ENCODE measurements at places on chromosomes 5 and 9.

GRCh38 chr5:10691826-10692785, 68.9 kb downstream of the DAP start:
- no peak for DNase-seq

- no peak for DNase-seq
These were observed 4.9 kb downstream of the MARCHF3 start for GRCh38 chr5:127025467-127025866.

GRCh38 chr5:172133359-172134029, 54.5 kb downstream of the STK10 start:
- DNase-seq: peak; percentile 50

- no peak for DNase-seq
These were observed 25.0 kb upstream of the SUSD3 start for GRCh38 chr9:93033531-93033930.

DNA sequence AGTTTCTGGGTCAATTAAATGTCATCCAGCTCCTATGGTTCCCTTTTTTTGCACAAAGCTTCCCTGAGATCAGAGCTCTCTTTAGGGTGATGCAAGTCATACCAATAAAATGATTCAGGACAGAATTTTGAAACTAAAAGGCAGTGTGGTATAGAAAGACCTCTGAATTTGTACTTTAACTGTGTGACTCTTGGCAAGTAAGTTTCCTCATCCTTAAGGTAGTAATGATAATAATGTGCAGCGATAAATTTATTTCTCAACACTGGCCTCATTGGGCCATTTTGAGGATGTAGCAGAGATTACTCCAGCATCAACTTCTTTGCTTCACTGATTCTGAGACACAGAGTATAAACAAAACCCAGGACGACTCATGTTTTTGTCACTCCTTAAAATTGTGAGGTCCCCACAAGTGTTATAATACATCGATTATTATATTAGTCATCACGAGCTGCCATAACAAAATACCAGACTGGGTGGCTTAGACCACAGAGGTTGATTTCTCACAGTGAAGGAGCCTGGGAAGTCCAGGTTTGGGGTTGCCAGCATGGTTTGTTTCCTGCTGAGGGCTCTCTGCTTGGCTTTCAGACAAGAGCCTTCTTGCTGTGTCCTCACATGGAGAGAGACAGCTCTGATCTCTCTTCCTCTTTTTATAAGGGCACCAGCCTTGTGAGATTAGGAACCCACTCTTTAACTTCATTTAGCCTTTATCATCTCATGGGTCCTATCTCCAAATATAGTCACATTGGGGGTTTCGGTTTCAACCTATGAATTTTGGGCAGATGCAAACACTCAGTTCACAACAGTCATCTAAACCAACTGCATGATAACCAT, 293.0 kb downstream of the ZNF608 start:
- no peak for DNase-seq

GRCh38 chr9:123985869-123986268, 25.7 kb upstream of the LHX2 start:
- DNase-seq: no peak

DNA sequence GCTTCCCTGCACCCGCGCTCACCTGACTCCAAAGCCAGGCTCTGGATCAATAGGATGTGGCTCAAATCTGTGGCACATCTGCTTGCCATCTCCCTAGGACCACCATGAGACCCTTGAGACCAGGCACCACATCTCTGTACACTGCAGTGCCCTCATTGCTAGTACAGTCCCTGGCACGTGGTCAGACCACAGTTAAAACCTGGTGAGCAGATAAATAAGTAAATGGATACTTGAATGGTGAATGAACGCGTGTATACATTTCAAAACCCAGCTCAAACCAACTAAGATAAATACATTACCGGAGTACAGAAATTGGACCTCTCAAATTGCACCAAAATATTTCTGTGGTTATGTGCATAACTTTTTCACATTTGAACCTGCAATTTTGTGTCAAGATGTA, 221.2 kb upstream of the IRX4 start:
- DNase-seq: no peak

- DNase-seq: no peak
These were observed 122.0 kb upstream of the STC2 start for GRCh38 chr5:173450188-173450587.

DNA sequence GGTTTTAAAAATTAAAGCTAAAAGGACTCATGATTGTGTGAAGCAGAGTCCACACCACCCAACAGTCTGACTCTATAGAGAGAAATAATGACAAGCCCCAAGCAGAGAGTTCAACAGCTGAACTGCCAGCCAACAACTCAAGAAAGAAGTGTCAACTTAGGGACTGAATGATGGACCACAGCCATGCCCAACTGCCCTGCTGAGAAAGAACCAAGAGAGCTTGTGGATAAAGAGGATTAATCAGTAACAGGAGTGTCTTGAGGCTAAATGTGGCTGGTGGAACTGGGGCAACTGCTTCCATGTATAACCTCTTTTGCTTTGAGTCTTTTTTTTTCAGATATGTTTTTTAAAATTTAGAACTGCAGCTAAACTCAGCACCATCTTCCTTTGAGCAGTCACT, 109.3 kb downstream of the HSD17B3 start:
- DNase-seq: no peak

DNA sequence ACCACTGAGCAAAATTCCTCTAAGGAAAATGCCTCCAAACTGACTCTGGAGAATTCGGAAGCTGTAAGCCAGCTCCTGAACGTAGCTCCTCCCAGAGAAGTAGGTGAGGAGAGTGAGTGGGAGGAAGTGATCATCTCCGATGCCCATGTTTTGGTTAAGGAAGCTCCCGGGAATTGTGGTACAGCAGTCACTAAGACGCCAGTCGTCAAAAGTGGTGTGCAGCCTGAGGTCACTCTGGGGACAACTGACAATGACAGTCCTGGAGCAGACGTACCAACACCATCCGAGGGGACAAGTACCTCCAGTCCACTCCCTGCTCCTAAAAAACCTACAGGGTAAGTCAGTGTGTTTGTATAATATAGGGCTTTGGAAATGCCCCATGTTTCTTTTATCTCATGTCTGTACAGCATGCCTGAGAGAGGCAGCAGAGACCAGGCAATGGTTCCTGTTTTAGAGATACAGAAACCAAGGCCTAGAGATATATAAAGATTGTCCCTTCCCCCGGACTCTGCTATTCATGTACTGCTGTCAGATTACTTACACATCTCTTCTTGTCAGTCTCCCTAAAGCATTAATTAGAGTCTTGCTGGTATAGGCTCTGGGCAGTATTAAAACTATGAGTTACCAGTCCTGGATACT, 23.9 kb downstream of the HMGXB3 start:
- no peak for DNase-seq

- DNase-seq: no peak
These were observed 559.7 kb downstream of the ACTL7B start for GRCh38 chr9:108296056-108296455.

DNA sequence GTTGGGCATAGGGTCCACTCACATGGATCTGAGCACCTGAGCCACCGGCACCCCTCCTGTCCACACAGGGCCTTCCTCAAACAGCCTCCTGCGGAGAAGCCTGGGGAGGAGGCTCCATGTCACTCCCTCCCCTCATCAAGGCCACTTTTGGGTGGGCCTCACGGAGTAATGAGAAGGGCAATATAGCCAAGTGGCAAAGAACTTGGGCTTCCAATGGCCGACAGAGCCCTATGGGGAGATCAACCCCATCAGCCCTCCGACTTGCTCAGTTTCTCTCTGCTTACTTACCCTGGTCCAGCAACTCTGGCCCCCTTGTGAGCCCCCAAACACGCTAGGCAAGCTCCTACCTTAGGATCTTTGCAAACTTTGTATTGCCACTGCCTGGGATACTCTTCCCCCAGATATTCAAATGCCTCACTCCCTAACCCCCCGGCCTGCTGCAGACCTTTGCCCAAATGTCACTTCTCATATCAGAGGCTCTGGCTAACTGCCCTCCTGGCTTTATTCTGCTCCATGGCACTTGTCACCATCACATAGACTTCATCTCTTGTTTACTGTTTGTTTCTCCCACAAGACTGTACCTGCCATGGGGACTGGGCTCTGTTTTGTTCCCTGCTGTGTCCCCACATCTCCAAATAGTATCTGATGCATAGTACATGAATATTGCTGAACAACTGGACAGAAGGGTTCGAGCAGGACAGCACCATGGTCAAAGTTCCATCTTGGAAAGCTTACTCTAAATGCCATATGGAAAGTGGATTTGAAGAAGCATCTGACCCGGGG, 220.8 kb downstream of the FSTL4 start:
- DNase-seq: no peak

GRCh38 chr5:74262544-74263207, 377.9 kb downstream of the ENC1 start:
- no peak for DNase-seq

GRCh38 chr5:6358434-6358820, 19.9 kb downstream of the MED10 start:
- DNase-seq: peak; percentile 11

DNA sequence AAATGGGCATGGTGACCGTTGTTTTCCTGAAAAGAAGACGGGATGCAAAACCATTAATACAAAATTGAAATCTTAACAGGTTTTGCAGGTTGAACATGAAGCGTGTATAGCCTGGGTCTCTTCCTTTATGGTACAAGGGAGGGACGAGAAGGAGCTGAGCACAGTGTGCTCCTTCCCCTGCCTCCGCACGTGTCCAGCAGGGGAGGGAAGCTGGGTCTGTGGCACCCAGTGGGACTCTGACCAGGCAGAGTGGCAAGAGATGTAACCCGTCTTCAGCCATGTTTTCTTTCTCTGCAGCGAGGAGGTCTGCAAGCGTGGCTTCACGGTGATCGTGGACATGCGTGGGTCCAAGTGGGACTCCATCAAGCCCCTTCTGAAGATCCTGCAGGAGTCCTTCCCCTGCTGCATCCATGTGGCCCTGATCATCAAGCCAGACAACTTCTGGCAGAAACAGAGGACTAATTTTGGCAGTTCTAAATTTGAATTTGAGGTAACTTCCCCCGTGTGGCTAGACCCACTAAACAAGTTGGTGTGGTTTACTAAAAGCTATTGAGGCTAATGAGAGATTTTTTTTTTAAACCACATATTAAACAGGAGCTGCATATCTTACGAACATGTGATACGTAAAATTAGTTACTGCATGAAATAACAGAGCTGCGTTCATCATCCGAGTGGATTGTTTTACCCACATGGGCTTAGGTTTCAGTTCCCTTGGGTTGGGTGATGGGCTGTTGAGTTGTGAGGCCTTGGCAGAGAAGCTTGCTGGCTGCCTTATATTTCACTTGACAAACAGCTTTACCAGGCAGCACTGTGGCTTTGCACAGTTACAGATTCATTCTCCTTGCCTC, 143.7 kb downstream of the TRIO start:
- no peak for DNase-seq

- no peak for DNase-seq
These were observed 966.5 kb upstream of the DMAC1 start for GRCh38 chr9:8766096-8766495.

DNA sequence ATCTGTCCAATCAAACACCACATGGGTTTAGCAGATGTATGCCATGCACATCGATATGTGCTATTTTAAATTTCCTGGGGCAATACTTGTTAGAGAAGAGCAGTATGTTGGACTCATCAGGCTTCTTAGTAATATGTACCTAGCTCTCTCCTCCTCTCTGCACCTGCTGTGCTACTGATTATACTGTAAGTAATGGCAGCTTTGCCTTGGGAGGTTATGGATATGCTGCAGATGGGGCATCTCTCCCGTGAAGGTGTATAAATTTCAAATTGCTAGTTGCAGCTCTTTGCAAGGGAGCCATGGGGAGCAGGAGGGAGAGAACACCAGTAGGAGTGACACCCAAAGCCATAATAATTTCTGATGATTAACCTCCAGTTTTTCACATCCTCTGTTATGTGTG, 101.5 kb downstream of the SPATA31D1 start:
- no peak for DNase-seq

DNA sequence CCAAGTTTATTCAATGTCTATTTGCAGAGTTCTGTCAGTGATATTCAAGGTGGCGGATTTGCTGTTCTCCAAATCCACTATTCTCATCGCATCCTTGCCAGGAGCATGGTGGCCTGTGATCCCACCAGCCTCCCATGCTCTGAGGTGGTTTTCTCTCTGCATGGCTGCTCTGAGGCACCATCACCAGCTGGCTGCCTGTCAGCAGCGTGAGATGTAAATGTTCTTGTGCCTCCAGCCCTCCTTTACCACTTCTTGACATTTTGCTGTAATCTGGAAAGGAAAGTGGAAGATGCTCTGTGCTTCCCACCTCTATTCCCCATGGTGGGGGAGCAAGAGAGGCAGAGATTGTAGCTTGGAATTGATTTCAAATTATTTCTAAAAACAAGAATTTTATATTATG, 293.6 kb upstream of the SLC24A2 start:
- no peak for DNase-seq

DNA sequence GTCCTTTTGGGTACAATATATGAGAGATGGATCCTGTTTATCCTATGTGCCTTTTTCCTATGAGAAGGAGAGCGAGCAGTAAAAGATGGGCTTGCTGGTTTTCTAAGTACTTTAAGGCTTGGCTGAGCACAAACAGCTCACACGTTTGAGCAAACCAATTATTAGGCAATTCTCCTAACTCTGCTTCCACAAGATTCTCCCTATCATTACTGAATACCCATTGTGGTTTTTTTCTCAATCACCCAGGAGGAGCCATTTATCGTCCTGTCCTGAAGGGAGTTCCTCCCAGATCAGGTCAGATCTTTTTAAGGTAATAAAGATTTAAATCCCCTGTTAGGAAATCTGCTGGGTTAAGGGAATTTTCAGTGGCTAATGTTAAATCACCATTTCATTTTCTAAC, 19.4 kb upstream of the C1QTNF3 start:
- DNase-seq: no peak

DNA sequence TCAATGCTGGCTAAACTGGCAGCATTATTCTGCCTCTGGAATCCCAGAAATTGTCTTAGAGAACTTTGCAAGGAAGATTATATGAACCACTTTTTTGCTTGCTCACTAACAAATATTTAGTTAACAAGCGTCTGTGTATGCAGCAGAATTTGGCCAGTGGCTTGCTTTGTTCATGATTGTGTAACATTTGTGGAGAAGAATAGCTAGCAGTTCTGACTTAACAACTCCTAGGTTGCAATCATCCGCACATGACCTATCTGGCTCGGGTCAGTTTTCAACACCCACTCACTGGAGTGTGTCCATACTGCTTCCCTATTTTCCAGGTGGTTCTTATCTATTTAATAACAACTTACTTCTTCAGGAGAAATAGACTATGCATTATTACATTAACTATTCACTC, 98.5 kb downstream of the SNX18 start:
- DNase-seq: peak; percentile 77

GRCh38 chr9:128142061-128142460, 7.2 kb upstream of the LCN2 start:
- no peak for DNase-seq

- no peak for DNase-seq
These were observed 2.6 kb upstream of the TNFAIP8 start for GRCh38 chr5:119353213-119353612.

GRCh38 chr5:96692441-96692840, 30.3 kb downstream of the CAST start:
- no peak for DNase-seq

- no peak for DNase-seq
These were observed 28.1 kb downstream of the CARTPT start for GRCh38 chr5:71747182-71747581.

DNA sequence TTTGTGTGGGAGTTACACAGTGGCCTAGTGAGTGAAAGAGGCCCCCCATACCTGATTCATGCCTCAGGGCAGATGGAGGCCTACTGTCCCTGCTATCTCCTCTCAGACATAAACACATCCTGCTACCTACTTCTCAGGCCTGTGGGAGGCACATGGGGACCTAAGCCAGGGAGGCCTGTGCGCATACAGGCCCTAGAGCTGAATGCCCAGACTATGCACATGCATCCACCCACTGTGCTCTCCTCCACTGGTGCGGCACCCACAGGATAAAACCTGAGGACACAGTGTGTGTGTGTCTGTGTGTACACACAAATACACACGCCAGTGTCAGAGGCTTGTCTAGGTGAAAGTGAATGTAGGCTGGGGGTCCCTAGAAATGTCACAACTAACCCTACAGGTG, 1.4 kb downstream of the PAX5 start:
- DNase-seq: no peak
